D721Med (cell line): ENCODE measurements at places on chromosomes 1 and 21.

DNA sequence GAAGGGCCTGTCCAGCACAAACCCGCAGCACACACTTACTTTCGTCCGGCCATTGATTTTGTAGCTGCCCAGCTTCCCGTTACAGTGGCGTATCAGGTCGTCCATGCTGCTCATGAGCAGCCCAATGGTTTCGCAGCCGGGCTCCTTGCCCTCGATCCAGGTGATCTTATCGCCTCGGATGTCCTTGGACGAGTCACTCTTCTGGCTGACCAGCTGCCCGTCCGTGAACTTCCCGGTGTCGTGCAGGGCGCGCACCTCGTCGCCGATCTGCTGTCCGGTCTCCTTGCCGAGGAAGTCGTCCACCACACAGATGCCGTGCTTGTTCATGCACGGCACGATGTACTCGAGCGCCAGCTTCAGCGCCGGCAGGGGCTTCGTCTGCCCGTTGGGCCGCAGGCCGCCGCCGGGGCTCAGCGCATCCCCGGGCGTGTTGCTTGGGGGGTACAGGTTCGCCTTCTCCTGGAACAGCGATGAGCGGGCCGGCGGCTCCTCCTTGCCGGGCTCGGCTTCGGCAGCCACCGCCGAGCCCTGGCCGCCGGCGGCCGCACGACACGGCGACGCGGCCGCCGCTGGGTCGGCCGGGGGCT lies 1.0 kb downstream of the EGLN1 start:
- DNase-seq, result no peak

DNA sequence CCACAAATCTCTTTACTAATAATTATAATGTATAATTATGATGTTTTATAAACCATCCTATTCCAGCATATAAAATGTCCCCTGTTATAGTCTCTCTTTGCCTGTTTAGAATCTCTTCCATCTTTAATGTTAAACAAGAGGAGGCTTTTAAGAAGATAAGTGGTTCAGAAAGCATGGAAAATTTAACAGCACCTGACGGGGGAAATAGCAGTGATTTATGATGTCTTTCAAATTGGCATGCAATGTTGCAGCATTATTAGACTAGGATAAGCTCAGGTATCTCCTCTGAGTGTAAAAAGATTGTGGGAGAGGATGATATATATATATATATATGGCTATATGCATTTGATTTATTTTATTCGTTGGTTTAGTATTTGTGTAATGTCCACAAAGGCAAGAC lies 24.4 kb downstream of the GIPC2 start:
- DNase-seq, result no peak

GRCh38 chr1:201937624-201938213 lies 8.6 kb downstream of the LMOD1 start:
- no peak for DNase-seq

- no peak for DNase-seq
Measured at GRCh38 chr1:6128276-6129081, 51.6 kb downstream of the CHD5 start.

GRCh38 chr1:180230416-180230790 lies 339 bp downstream of the LHX4 start:
- peak; percentile 62 for DNase-seq

DNA sequence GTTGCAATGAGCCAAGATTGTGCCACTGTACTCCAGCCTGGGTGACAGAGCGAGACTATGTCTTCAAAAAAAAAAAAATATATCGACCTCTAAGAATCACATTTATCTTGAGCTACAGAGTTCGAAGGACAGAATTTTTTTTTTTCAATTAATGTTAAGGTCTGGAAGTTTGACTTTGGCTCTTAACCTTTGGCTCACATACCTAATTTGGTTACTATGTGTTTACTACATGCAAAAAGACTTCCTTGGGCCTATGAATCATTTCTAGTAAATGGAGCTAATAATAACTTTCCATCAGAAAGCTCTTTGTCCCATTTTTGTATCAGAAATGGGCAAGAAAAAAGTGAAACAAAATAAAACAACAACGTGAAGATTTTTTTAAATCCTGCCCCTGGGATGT lies 351.2 kb downstream of the SMYD3 start:
- no peak for DNase-seq

GRCh38 chr1:219993554-219994433 lies 52.5 kb downstream of the EPRS1 start:
- DNase-seq, result no peak

- no peak for DNase-seq
Measured at GRCh38 chr1:55150880-55151588, 64.1 kb downstream of the USP24 start.

DNA sequence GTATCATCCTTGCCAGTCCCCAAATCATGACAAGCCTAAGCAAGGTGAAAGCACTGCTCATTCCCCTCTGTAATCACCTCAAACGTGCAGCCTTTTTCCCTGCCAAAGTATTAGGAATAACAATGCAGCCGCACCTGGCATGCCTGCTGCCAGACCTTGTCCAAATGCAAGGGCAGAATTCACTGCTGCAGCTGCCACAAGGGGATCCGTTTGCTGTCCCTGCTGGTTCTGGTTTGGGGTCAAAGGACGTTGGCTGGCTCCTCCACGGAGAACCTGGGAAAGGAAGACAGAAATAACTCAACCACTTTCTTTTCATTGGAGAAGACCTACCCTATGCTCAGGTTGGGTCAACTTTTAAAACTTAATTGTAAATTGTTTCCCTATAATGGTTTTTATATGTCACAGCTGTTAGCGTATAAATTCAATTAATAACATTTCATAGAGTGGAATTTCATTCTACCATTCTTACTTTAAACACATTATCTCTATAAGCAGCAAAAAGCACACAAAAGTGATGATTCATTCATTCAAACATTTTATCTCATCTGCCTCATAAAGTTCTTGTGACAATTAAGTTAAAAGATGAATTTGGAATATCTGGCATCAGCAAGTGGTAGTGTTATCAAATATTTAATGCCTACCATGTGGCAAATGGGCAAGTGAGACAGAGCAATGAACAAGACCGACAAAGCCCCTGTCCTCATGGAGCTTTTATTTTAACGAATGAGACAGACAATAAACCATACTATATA lies 59.8 kb upstream of the SDC3 start:
- DNase-seq, result no peak

DNA sequence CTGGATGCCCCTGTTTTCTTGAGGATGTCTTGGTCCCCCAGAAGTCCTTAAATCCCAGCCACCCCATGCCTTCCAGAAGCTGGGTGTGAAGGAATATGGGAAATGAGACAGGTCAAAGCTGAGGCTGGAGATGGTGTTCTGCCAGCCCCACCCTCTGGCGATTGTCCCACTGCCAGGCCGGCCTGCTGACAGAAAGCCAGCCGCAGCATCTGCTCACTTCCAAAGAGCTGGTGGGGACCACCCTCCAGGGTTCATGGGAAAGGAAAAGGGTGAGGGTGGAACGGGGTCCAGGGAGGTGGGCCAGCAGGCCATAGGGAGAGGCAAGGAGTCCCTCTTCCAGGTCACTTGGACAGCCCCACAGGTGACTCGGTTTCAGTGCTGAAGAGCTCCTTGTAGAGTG lies 1.9 kb upstream of the LINGO4 start:
- DNase-seq, result no peak

- DNase-seq, result no peak
Measured at GRCh38 chr1:58107943-58108342, 438.6 kb downstream of the OMA1 start.

GRCh38 chr1:75614399-75614756 lies 3.5 kb upstream of the SLC44A5 start:
- DNase-seq, result no peak
